Suprapubic skin (tissue), 4 donors: ENCODE measurements at places on chromosomes 4 and X. TPM values are rescaled to one million over a fixed set of nuclear protein-coding genes. Genes with fewer than 3 reads are reported as not detected.

- no peak for DNase-seq
Observed at GRCh38 chr4:15598644-15599043, 56.5 kb downstream of the FBXL5 start.

- DNase-seq = peak; percentile 44
Observed at GRCh38 chrX:14243823-14244222, 214.1 kb upstream of the GEMIN8 start.

CDX4 gene
- not detected for total RNA-seq

DNA sequence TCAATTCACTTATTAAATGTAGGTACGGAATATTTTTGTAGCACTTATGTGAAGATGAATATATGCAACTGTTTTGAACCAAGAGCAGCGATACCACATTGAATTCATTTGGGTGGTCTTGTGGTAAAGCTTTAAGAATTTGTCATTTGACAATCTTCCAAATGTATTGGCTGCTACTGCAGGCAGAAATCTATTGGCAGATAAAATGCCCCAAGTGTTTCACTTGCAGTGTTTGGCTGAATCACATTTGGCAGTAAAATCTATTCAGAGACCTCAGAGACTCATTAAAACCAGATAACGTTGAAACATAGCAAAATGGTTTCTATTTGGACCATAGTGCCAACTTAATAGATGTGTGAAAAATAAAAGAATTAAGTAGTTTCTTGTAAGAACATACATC, 303.4 kb downstream of the FGF13 start:
- DNase-seq = no peak
